Stimulated activated CD8-positive, alpha-beta memory T cell treated with anti-CD3 and anti-CD28 coated beads, Interleukin-12 subunit alpha, Interleukin-12 subunit beta, amount 100 ng/mL, for 1 hour (primary cell): ENCODE measurements at places on chromosomes 3 and 15.

DNA sequence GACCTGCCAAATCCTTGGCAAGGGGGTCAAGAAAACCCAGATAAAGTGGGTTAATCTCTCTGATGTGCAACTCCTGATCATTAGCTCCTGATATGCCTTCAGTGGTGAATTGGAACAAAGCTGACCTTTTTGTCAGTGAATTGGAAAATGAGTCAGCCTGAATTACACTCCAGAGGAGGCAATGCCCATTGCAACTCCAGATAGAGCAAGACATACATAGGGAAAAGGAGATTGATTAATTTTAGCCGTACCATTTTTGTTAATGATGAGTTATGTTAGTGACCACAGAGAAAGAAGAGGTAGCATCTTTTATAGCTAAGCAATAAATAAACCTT lies 195.2 kb upstream of the CADPS start:
- DNase-seq, result no peak

- no peak for DNase-seq
Measured at GRCh38 chr3:54988302-54988837, 60.5 kb upstream of the LRTM1 start.

DNA sequence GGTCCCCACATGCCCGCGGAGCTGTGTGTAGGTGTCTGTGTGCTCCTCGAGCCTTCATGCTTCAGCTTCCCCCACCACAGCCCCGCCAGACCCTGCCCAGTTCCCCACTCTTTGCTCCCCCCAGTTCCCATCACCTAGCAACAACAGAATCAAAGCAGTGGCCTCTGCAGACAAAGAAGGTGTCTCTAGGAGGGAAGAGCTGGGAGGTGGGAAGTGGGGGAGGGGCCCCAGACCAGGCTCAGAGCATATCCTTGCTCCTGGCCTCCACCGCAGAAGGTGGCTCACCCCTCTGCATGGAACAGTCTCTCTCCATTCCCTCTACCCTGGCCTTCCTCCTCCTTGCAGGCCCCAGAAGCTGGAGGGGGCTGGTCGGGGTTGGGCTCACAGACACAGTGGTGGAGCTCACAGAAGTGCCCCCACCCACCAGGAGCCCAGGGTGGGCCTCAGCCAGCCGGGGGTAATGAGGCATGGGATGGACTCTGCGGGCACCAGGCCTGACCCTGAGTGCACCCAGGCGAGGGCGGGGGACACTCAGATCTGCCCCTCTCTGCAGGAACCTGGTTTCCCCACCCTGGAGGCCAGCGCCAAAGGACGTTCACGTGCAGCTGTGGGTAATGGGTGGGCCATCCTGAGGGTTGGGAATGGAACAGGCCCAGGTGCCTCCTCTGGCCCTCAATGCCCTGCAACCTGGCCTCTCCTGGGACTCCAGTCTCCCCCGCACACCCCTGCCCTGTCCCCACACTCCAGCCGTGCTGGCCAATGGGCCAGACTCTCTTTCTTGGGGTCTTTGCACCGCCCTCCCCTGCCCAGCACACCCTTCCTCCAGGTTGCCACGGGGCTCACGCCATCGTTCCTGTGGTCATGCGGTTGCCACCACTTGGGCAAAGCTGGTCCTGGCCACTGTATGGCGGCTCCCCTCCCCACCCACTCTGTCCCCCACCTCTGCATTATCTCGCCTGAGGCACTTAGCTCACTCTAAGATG lies 53.4 kb downstream of the TPRA1 start:
- no peak for DNase-seq

GRCh38 chr3:192818126-192818525 lies 90.8 kb upstream of the FGF12 start:
- no peak for DNase-seq

- no peak for DNase-seq
Measured at GRCh38 chr3:147369661-147370123, 36.7 kb downstream of the ZIC4 start.

DNA sequence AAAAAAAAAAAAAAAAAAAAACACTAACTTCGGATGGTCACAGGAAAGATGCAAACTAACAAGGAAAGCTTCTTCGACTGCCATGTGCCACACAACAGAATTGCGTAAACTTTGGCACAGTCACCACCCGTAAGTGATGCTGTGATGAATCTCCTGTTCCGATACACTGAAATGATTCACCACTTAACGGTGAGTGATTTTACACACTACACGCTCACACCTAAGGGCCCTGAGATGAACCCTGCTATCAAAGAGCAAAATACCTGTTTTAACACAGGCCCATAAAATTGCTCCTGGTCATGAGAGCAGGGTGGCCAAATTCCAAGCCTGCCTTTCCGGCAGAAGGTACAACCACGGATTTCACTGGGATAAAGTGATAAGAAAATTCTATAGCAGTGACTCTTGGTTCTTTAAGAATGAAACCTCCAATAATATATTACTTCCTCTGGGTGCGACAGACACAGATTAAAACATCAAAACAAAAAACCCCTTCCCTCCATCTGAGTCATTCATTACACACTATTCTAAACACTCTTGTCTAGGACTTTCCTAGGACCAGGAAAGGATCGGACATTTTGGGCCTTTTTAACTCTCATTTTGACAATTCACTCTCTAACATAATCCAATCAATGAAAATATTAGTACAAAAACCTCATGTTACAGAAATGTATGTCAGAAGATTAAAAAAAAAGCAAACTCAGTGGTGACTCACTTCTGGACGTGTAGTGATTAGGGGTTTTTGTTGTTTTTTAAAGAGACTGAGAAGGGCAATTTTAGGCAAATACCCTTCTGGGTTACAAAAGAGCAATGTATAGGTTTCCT lies 28.3 kb downstream of the LRIG1 start:
- no peak for DNase-seq

GRCh38 chr3:176712191-176712590 lies 485.1 kb downstream of the TBL1XR1 start:
- DNase-seq, result no peak

DNA sequence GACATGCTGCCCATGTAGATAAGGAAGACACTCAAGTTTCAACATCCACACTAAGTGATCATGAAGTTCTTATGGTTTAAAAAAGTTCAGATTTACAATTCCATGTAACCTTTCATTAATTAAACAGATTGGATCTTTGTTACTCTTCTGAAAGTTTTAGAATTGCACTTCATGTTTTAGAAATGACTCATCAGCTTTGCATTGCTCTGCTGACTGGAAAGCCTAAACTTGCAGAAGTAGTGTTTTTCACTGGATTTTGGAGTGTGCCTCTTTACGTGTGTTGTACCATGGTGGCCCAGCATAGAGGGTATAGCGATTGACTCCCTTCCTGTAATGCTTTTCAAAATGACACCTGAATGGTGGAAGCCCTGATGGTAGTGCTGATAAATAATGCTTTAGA lies 157.9 kb downstream of the BBX start:
- no peak for DNase-seq

DNA sequence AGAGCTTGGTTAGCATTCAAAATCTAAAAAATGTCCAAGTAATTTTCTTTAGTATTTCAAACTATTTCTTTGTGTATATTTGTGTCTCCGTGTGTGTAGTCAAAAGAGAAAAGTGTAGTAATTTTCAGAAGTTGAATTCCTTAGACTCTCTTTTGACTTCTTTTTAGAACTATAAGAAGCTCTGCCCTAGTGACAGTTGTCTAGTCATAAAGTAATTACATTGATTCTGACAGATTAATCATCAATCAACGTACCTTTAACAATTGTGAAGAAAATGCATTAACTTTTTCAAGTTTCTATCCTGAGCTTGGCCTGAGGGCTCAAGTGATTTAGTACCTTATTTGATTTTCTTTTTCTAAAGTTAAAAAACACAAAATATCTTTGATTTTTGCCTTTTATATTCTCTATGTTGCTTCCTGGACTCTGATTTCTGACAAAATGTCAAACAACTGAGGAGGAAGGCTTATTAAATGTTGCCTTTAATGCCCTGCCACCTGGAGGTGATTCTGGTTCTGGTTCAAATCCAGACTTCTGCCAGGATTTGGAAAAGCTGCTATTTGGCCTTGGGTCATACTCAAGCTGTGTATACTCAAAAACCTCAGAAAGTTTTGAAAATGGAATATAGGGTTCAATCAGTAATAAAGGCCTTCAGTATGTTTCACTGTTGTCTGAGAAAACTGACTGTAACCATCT lies 653.6 kb downstream of the NSUN3 start:
- no peak for DNase-seq

- no peak for DNase-seq
Measured at GRCh38 chr15:47822048-47822447, 104.7 kb downstream of the SEMA6D start.

- DNase-seq, result no peak
Measured at GRCh38 chr3:177437513-177438337, 240.4 kb upstream of the TBL1XR1 start.

GRCh38 chr3:111613294-111613693 lies 18.1 kb upstream of the ZBED2 start:
- no peak for DNase-seq

DNA sequence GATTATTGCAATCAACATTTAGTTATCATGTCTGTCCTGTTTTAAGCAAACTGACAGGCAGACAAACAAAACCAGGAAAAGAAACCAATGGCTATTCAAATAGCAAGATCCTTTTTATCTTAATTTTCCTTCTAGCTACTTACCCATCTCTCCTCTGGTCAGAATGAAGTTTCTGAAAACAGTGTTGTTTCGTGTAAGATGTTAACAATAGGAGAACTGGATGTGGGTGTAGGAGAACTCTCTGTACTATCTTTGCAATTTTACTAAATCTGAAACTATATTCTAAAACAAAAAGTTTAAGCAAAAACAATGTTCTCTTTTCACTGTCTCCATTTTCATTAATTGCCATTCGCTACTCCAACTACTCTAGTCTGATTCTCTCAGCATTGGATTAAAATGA lies 726.4 kb downstream of the ZNF385D start:
- no peak for DNase-seq

DNA sequence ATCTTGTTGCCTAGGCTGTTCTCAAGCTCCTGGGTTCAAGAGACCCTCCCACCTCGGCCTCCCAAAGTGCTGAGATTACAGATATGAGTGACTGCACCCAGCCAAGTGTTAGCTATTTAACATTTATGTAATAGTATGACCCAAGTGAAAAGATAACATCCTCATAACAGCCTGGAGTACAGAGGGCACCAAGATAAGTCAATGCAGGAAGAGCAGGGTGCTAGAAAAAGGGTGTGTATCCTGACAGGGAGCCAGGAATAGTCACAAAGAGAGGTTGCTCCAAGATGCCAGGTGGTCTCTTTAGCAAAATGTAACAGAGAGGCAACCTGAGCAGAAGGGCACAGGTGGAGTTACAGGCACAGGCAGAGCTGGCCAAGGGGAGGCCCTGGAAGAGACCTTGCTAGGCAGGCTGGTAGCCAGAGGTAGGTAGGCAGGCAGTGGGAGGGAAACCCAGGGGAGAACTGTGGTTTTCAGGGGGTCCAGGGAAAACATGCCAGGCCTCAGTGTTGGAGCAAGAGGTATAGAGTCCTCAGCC lies 277.4 kb downstream of the ERC2 start:
- no peak for DNase-seq

GRCh38 chr15:34213690-34214089 lies 3.8 kb upstream of the KATNBL1 start:
- no peak for DNase-seq

DNA sequence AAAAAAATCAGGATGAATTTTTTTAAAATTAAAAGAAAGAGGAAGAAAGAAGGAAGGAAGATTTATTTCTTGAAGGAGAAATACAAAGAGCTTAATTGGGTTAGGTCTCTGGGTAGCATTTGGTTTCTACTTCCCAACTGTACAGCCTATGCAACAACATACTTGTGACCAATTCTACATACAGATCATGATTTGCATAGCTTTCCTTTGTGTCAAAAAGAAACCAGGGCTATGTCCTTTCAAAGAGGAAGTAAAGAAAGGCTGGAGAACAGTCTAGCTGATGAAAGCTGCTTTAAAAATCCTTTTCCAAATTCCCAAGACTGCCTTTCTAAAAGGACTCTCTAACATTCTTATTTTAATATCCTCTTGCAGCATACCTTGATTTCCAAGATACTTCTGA lies 6.1 kb upstream of the HGD start:
- DNase-seq, result no peak

- no peak for DNase-seq
Measured at GRCh38 chr3:53464424-53464823, 30.0 kb upstream of the CACNA1D start.

- DNase-seq, result no peak
Measured at GRCh38 chr3:100335434-100335833, 877 bp downstream of the NIT2 start.

- no peak for DNase-seq
Measured at GRCh38 chr3:181290941-181291340, 301.4 kb upstream of the DNAJC19 start.

- no peak for DNase-seq
Measured at GRCh38 chr3:61111825-61112224, 139.4 kb downstream of the FHIT start.

- DNase-seq, result no peak
Measured at GRCh38 chr15:89677381-89677780, 1.8 kb downstream of the PLIN1 start.

GRCh38 chr3:30399394-30400181 lies 206.8 kb upstream of the TGFBR2 start:
- no peak for DNase-seq

DNA sequence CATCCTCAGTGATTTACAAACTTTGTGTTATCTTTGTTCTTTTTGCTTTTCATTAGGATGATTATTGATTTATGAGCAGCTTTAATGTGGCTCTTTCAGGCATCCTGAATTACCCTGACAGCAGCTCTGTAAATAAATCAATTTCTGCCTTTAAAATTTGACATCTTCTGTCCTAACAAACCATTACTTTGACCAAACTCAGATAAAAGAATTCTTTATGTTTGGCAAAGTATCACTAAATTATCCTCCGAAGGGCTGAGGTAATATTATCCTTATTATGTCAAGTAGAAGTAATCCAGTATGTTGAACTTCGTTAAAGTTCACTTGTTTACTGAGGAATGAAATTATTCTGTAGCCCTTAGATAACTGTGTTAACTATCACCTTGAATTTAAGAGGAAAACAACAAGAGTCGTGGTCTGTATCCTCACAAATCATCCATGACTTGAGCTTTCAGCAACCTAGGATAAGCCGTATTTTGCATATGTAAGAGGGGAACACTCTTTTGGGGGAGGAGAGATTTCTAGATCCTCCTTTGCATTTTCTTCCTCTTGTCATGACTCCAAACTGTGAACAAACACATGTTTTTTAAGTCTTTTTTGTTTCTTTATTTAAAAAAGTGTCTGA lies 173.2 kb upstream of the STAC start:
- no peak for DNase-seq

DNA sequence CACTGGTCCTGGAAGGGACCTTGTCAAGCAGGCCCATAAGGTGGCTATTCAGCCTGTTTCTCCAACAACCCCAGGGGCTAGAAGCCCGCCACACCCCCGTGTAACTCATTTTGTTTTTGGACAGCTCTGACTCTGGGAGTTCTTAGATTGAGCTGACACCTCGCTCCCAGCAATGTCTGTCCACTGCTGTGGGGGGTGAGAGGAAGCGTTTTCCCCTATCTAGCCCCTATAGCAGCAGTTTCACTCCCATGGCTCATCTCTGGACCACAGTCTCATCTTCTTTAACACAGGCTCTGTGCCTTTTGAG lies 1.1 kb upstream of the PPP1R2 start:
- DNase-seq, result no peak

DNA sequence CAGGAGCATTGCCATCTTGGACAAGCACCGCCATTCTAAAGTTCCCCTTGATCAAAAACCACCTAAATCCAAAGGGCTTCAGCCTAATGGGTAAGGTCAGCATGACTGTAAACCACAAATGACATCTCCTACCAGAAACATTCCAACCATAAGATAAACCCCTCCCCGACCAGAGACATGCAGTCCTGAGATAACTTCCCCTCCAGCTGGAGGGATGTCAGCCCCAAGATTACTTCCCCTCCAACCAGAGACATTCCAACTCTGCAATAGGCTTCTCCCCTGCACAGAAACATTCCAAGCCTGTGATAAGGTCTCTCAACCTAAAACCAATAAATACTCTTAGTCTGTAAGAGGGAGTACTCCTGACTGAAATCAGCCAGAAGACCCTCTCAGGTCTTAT lies 62.7 kb upstream of the DNAJC19 start:
- no peak for DNase-seq
